ENCODE measurements at places on chromosomes 11 and 22. TPM values are rescaled to one million over a fixed set of nuclear protein-coding genes. Genes with fewer than 3 reads are reported as not detected.

- no peak for DNase-seq
Observed at GRCh38 chr11:125079878-125080530, 16.9 kb downstream of the SLC37A2 start.

The CALCB gene
- total RNA-seq = 0.81 TPM

DNA sequence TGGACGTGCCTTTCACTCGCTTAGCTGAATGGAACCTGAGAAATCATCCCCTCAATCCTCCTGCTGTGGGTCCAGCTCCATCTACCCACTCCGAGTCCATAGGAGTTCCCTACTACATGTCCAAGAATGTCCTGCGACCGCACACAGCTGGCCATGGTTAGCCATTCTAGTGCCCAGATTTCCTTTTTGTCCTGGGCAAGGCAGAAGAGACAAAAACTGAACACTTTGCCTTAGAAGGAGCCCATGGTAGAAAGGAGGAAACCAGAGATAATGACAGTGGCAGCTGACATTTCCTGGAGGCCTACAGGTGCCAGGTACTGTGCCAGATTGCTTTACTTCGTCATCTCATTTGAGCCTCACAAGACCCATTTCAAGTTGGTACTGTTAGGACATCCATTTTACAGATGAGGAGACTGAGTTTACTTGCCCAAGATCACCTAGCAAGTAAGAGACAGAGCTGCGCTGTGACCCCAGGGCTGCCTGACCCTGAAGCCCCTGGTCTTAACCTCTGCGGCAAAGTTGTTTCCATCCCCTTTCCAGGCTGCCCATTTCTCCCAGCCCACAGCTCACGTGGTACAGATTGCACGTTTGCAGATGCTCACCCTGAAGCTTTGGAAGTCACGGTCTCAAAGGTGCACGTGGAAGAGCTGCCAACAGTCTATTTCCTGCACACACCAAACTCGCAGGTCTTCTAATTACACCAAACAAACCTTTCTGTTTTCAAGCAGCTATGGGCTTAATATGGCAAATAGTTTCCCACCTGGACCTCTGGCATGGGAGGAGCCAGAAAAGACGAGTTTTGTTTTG is 112.7 kb downstream of the ZBTB16 start:
- no peak for DNase-seq

The OR56A1 gene
- not detected for total RNA-seq

DNA sequence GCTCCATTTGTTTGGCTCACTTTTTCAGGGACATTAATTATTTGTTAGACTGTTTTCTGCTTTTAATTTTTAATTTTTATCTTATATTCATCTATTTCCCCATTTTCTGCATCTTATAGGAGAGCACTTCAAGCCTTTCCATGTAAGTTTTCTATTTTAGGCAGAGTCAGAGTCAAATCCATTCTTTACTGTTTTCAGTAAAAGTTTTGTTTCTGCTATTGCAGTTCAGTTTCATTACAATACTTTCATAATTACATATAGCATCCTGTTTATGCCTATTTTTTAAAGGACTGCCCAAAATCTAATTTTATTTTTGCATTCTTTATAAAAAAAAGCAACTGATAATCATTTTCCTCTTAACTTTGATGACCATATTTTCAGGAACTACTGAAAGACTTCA is 3.8 kb upstream of the OR10A5 start:
- DNase-seq = no peak

The PRPF19 gene
- total RNA-seq = 92.3 TPM

- no peak for DNase-seq
Observed at GRCh38 chr22:36587289-36588154, 58.6 kb upstream of the EIF3D start.

DNA sequence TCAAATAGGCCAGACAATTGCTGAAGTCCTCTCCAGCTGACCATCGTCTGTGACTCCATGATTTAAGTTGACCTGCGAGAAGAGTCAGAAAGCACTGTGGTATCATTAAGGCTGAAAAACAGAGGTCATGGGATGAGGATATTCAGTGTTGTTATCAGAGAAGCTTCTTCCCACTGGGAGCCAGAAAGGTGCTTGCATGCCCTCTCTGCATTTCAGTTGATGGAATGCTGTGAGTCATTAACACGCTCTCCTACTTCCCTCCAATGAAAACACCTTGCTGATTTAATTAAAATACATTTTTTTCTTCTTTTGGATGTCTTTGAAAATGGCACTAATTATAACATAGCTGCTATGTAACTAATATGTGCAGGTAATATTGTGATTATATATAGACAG is 667.0 kb downstream of the NTM start:
- no peak for DNase-seq

The OR51I1 gene
- not detected for total RNA-seq

The ART1 gene
- total RNA-seq = not detected

All from H4 (cell line).